ENCODE measurements at places on chromosomes 2 and 18.
A peak's percentile ranks its signal among the peaks of the same experiment; 100 is the strongest.

GRCh38 chr2:12017499-12018157 is 271.2 kb downstream of the LPIN1 start:
- no peak for DNase-seq

- DNase-seq: no peak
These were observed 142.7 kb downstream of the FIGN start for GRCh38 chr2:163592954-163593622.

DNA sequence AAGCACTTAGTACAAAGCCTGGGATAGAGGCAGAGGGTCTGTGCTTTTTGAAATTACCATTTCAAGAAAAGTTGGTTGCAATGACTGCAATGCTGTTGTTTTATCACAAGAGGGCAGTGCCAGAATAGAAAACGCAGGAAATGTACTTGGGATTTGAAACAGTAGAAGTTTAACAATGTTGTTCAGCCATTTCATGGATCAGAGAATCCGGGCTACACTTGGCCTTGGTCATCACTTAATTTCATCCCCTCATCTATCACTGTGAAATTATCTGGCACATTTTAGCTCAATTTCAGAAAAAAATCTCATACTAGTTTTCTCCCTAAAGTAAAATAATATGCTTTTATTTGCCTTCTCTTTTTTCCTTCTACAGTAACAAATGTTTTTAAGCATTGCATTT is 70.8 kb downstream of the RAPGEF4 start:
- DNase-seq: peak; percentile 21

DNA sequence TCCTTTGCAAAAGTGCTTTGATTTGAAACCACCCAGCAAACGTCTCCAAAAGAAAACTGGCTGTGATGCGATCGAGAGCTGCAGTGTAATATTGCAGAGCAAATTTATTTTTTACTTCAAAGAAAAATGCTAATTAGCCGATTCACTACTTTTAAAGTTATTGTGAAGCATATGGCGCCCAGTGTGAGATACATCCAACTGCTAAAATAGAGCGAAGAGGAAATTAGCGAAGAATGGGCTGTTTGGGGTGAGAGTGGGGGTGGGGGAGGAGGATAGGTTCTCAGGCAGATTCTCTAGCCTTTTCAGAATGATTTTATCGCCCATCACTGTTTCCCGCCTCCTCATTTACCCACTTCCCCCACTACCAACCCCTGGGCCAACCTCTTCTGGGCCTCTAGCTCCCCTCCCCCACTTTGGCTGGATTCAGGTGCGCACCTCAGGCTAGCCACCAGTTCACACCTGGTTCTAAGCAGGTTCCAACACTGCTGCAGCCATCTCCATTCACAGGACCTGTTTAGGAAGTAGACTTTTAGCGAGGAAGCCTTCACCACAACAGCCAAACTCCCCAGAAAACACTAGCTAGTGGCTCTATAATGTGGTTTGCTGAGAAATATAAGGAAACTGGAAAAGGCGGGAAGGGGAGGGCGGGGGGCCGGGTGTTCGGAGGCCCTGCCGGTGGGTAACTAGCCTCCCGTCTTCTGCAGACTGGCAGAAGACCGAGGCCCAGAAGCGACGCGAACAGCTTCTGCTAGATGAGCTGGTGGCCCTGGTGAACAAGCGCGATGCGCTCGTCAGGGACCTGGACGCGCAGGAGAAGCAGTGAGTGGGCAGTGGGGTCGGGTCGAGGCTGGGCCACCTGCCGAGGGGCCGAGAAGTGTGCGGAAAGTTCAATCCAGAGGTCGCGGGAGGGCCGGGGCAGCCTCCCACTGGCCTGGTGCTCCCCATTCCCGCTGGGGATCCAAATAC is 6.0 kb upstream of the OTX1 start:
- DNase-seq: no peak

- DNase-seq: no peak
These were observed 42.0 kb upstream of the IL1R1 start for GRCh38 chr2:102100371-102101096.

DNA sequence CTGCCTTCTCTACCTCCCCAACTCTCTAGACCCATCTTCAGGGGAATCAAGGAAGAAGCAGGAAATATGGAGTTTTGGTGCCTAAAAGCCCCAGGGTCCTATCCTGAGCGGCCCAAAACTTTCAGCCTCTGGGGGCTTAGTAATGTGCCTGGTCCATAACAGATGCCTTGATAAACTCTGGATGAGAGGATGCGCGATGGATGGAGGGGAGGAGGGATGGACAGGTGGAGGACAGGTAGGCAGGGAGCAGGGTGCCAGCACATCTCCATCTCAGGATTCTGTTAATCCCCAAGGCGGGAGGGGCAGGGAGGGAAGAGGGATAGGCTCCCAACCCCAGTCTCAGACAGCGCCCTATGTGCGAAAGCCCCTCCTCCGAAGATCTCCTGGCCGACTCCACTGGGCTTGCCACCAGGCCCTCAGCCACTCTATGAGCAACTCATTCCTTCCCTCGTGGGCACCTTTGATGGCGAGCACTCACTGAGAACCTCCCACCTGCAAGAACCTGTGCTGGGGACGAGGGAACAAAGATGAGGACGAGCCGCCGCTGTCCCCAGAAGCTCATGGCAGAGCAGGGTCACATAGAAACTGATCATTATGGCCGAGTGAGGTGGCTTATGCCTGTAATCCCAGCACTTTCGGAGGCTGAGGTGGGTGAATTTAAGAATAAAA is 23.1 kb downstream of the HS1BP3 start:
- DNase-seq: no peak

GRCh38 chr18:23824240-23824639 is 135.0 kb downstream of the LAMA3 start:
- no peak for DNase-seq

DNA sequence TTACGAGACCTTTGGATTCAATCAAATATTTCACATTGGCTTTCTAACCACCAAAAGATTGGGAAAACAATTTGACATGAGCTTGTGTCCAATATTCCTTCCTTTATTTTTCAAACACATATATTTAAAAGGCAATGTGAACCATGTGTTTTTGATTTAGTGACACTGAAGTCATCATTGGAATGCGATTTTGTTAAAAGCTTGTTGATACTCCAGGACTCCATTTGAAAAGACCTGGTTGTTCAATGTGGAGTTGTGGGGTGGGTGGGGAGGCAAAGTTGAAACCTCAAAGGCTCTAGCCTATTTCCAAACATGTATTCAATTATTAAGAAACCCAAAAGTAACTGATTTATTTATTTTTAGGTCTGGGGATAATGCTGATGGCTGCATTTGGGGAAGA is 114.1 kb upstream of the TRIB2 start:
- no peak for DNase-seq

DNA sequence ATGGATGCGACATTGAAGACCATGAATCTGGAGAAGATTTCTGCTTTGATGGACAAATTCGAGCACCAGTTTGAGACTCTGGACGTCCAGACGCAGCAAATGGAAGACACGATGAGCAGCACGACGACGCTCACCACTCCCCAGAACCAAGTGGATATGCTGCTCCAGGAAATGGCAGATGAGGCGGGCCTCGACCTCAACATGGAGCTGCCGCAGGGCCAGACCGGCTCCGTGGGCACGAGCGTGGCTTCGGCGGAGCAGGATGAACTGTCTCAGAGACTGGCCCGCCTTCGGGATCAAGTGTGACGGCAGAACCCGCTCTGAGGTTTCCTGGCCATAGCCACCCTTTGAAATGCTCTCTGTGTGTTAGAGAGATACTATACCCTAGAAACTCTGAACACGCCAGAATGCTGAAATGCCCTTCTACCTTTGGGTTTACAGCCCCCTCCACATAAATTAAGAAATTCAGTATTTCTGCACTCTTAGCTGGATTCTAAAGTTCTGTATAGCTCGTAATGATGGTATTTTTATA is 659 bp downstream of the CHMP1B start:
- DNase-seq: no peak

DNA sequence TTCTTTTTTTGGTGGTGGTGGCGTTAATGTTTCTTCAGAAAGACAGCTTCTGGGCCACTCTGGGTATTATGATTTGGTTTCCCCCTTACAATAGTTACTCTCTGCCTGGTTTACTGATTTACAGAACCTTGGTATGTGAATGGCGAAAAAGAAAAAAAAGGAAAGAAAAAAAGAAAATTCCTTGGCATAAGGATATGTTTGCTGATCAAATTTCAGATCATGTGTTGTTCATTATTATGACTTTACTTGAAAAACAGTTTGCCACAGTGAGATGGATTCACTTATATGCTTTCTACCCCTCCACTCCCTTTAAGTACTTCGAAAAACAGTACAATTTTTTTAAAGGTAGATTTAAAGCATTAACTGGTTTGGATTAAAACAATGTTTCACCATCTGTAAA is 21.0 kb downstream of the BCL11A start:
- no peak for DNase-seq

DNA sequence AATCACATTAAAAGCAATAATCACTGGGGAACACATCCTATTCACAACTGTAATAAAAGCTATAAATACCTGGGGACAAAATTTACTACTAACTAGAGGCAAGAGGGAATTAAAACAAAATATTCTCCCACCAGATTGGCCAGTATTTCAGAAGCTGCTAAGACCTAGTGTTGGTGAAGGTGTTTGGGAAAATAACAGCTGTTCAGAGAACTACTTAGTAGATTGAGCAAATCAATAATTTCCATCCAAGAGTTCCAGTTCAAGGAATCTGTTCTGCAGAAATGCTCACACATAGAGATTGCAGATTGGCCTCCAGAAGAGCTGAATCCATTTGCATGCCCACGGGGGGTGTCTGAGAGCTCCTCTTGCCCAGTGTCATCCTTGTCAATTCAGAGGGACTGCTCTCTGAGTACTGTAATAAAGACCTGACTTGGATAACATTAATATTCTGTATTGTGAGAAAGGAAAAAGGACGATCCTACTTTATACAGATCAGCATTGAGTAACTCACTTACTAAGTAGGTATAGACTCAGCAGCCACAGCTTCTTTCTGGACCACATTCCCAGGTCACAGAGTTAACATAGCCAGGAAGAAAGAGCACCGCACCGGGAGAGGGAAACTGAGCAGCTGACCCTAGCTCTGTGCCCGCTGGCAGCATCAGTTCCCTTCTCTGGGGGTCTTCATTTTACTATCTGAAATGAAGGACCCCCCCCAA is 5.6 kb downstream of the TUBB6 start:
- DNase-seq: no peak

DNA sequence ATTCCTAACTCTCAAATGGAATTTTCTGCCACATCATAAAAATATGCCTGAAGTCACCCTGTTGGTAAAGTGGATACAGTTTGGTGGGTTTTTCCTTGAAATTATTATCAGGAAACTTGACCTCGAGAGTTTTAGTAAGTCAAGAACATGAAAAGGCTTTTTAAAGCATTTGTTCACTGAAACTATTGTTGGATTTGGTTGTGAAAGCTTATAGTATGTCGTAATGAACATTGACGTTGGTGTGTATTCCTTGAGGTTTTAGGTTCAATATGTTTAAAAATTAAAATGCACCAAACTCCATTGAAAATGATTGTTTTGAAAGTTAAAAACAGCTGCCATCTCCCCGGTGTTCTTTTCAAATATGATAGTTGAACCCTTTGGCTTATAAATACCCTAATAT is 30.8 kb downstream of the AOX1 start:
- DNase-seq: no peak

DNA sequence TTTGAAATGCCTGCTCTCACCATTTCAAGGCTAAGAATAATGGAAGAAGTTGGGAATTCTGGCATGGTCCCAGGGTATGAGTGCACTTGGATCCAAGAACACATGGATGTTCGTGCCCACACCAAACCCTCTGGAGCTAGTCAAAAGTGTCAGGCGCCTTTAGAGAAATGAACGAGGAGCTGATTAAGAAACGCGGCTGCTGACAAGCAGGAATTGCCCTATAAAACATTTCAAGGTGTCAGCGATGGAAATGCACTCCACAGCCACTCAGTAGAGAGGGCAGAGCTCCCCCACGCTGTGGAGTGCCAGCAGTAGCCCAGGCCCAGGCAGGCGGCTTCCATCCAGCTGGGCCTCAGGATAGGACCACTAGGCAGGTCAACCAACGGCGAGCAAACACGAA is 213.7 kb downstream of the TTC32 start:
- no peak for DNase-seq

DNA sequence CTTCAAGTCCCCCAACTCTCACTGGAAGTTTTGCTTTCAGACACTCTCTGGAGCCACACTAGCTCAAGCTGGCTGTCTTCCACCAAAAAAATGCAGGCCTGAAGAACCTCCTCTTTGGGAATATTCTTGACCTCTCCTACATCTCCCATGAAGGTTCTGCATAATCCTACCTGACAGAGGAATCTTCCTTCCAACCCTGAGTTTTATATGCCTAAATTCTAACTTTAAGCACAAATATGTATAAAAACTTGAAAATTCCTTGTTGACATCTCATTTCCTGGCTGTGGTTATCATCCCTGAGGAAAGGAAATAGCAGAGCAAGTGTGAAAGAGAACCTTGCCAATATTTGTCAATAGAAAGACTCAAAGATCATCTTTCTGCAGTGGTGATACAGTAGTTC is 249.0 kb downstream of the LPIN1 start:
- no peak for DNase-seq

GRCh38 chr2:121709776-121710469 is 26.8 kb downstream of the NIFK start:
- DNase-seq: no peak

- no peak for DNase-seq
These were observed 305.1 kb upstream of the FSHR start for GRCh38 chr2:49459314-49459993.

DNA sequence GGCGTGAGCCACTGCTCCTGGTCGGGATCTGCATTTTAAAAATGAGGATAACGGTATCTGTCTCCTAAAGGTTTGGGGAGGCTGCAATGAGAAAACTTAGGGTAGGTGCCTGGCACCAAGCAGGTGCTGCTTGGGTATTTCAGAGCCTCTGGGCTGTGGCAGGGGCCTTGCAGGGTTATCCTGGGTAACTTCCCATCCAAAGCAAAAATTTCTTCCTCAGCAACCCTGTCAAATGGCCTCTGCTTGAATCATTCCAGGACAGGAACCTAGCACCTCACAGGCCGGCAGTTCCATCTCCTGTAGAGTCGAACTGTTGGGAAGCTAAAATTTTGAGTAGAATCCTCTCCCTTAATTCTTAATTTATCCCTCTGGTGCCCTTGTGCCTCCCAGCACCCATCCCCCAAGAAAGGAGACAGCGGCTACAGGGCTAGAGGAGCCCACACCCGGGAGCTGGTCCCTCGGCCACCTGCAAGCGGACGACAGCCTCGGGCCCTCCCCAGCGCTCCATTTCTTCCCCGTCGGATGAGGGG is 868 bp downstream of the CGREF1 start:
- DNase-seq: no peak

- DNase-seq: no peak
These were observed 416.6 kb downstream of the TMX3 start for GRCh38 chr18:68298330-68298729.

- DNase-seq: peak; percentile 77
These were observed 133.3 kb downstream of the GFPT1 start for GRCh38 chr2:69253611-69254301.

GRCh38 chr2:74789271-74789670 is 44.7 kb upstream of the HK2 start:
- no peak for DNase-seq

GRCh38 chr2:112920923-112921532 is 10.1 kb downstream of the IL37 start:
- no peak for DNase-seq

DNA sequence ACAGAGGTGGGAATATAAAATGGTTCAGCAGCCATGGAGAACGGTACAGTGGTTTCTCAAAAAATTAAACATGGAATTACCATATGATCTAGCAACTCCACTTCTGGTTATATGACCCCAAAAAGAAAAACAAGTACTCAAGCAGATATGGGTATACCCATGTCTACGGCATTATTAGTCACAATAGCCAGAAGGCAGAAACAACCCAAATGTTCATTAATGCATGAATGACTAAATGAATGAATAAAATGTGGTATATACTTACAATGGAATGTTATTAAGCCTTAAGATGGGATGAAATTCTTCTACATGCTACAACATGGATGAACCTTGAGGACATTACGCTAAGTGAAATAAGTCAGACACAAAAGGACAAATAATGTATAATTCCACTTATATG is 266.8 kb upstream of the FBXO11 start:
- DNase-seq: no peak
